ENCODE measurements at places on chromosomes 7 and 10.

GRCh38 chr10:123301077-123301857 is 147.1 kb downstream of the BUB3 start:
- no peak for DNase-seq

DNA sequence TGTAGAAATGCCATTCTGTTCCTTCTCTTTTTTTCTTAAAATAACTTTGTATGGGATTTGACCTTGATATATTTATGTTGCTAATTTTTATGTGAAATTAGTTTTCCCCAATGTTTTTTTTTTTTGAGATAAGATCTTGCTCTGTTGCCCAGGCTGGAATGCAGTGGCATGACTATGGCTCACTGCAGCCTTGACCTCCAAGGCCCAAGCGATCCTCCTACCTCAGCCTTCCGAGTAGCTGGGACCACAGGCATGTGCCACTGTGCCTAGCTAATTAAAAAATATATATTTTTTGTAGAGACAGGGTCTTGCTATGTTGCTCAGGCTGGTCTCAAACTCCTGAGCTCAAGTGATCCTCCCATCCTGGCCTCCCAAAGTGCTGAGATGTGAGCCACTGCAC is 16.0 kb downstream of the VPS26A start:
- DNase-seq = no peak

DNA sequence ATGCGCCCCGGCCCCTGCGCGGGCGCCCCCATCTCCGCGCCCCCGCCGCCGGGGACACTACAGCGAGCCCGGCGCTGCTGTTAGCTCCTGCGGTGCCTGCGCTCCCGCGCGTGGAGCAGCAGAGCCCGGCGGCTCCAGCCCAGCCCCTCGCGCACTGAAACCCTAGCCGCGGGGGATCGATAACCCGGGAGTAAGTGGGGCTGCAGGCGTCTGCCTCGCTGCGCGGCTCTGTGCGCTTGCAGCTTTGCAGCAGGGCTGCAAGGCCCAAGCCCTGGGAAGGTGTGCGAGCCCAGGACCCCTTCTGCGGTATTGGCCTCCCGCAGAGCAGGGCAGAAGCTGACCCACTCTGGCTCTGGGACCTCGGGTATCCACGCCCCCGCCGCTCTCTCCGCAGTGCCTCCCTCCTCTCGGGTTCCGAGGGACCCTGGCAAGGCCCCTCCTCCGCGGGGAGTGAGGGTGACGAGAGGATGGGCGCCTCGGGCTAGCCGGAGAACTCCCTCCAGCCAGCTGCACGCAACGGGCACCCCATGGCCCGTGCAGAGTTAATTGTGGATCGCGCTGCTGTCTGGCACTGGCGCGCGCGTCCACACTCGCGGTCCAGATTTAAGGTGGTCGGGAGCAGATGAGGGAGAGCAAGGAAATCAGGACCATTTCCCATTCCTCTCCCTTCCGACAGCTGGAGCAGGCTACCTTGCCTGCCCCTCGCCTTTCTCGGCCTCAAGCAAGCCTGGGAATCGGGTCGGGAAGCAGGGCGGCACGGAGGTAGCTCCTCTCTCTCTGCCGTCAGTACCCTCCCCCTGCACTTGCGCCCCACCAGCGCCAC is 2.1 kb downstream of the SHH start:
- no peak for DNase-seq

DNA sequence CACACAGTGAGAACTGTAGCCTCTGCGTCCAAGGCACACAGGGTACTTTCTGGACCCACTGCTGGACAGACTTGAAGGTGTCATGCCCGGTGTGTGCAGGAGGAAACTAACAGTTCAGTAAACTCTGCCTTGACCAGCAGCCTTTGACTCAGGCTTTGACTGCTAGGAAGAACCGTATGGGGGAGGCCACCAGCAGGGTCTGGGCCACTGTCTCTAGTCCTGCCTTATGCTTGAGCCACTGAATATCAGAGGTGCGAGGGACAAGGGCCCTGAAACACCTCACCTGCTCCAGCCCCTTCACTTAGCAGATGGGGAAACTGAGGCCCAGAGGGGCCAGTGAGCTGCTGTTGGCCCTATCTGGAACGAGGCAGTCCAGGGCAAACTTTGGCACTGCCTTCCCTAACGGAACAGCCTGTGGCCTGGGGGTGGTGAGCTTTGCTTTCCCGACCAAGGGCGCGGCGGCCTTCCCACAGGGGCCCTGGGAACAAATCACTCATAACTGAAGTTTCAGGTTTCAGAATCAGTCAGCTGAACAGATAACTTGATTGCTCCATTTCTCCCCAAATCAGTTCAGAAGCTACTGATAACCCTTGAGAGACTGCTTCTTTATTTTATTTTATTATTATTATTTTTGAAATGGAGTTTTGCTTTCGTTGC is 130.0 kb downstream of the FAM53B start:
- DNase-seq = no peak

GRCh38 chr10:133307776-133308420 is 774 bp downstream of the TUBGCP2 start:
- peak; percentile 45 for DNase-seq

DNA sequence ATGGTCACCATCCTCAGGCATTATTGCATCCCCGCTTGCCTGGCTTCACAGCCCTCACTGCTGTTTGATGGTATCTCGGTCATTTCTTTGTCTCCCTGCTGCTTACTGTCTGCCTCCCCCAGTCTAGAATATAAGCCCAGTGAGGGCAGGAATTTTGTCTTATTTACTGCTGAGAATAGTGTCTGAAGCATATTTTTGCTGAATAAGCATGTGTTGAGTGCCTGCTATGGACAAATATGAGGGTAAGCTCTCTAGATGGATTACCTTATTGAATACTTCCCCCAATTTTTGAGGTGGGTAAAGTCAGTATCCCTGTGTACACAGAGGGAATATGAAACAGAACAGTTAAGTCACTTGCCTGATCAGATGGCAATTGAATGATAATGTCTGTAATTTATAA is 36.5 kb upstream of the CABCOCO1 start:
- no peak for DNase-seq

DNA sequence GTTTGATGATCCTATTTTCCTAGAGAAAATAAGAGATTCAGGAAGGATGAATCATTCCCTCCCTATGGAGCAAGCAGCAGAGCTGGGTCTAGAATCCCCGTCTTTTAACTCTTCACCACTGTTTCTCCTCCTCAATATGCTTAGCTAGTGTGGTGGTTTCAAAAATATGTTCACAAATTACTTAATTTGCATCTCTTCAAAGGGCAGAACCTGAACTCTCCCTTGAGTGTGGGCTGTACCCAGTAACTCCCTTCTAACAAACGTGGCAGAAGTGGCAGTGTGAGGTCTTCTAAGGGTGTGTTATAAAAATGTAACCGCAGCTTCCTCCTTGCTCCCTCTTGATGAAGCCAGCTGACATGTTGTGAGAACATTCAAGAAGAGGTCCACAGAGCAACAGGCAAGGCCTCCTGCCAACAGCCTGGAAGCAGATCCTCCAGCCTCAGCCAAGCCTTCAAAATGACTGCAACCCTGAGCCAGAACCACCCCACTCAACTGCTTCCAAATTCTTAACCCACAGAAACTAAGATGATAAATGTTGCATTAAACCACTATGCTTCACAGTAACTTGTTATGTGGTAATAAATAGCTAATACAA is 36.6 kb downstream of the SRPK2 start:
- DNase-seq = no peak

GRCh38 chr7:15303357-15303756 is 258.5 kb downstream of the AGMO start:
- DNase-seq = no peak

GRCh38 chr7:44615149-44615611 is 8.8 kb downstream of the OGDH start:
- DNase-seq = no peak

GRCh38 chr10:73456187-73456890 is 23.0 kb upstream of the MSS51 start:
- DNase-seq = no peak

- DNase-seq = no peak
These were observed 486.7 kb downstream of the SDK1 start for GRCh38 chr7:3787717-3788264.

GRCh38 chr10:92957223-92958010 is 103.2 kb upstream of the CYP26C1 start:
- DNase-seq = no peak

GRCh38 chr7:24718977-24719491 is 38.2 kb downstream of the GSDME start:
- DNase-seq = no peak

DNA sequence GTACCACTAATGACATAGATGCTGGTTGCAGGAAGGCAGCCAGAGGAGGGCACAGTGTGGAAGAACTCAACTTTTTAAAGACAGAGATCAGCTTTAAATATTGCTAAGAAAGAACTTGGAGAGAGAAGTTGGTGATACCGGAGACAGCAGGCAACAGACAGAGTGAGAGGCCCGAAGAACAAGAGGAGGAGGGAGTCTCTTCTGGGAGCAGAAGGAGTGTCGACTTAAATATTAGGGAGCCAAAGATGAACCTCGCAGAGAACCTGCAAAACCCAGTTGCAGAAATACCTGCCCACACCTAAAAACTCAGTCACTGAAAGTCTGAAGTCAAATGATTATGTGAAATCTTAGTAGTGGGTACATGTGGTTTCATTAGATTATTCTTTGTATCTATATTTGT is 3.4 kb upstream of the WDR86 start:
- DNase-seq = no peak

GRCh38 chr10:69745698-69746097 is 56.0 kb upstream of the COL13A1 start:
- DNase-seq = no peak

DNA sequence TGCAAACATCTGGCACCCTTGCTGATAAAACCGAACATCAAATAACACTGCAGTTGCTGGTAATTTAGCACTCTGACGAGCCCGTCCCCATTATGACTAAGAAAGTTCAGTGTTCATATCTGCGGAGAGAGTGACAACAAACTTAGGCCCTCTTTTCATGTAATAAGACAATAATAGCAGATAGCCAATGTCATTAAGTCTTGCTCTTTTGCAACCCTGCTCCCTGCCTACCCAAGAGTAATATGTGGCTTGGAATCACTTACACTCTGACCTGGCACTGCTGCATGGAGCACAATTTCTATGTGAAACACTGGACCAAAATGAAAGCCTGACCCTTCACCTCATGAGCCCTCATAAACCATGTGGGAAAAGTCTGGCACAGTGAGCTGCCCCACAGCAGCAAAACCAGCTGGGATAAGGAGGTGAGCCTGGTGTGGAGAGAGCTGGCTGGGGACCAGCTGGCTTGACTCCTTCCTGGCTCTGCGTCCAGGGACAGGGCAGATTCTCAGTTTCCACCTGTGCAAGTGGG is 86.5 kb downstream of the HIPK2 start:
- DNase-seq = no peak

DNA sequence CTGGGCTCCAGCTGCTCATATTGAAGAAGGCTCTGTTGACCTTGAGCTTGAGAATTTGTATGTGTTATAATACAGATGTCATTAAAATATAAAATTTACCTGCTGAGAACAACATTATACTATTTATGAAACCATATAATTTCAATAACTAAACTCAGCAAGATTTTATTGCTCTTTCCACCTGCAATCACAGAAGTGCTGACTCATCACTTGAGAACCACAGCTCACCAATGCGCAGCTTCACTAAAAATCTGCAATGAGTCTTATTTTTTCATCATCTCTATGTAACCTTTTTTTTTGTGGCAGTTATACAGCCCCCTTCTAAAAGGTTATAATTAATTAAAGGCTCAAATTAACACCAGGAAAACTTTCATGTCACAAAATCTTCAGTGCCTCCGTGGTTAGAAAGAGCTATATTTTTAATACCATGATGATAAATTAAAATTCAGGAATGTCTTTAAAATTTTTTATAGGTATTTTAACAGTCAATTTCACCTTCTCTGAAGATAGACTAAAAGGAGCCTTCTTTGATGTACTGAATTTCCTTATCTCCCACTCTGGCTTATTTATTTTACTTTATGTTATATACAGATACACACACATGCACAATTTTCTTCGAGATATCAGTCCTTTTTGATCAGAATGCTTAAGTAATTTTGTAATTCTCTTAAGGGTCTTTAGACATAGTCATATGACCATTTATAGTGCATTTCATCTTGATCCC is 102.7 kb downstream of the EVX1 start:
- no peak for DNase-seq

DNA sequence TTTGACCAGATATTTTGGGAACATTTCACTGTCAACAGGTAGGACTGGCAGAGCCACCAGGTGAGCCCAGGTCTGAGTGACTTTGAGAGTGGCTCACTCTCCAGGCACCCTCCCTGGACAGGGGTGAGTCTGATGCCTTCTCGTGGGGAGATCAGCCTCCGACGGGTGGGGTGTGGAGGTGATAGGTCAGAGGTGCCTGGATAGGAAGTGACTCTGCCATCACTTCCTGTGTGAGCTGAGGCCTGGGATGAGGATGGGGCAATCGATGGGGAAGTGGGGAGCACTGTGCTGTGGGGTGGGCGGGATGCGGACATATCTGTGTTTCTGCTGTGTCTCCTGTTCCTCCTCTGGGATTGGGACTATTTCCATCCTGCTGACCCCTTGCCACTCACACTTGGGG is 34.6 kb downstream of the IFT22 start:
- DNase-seq = no peak

- DNase-seq = no peak
These were observed 145.7 kb downstream of the REEP3 start for GRCh38 chr10:63666836-63667383.

- DNase-seq = no peak
These were observed 40.2 kb upstream of the IFRD1 start for GRCh38 chr7:112410092-112410491.

- no peak for DNase-seq
These were observed 1118.0 kb upstream of the C7orf33 start for GRCh38 chr7:147472556-147472955.

DNA sequence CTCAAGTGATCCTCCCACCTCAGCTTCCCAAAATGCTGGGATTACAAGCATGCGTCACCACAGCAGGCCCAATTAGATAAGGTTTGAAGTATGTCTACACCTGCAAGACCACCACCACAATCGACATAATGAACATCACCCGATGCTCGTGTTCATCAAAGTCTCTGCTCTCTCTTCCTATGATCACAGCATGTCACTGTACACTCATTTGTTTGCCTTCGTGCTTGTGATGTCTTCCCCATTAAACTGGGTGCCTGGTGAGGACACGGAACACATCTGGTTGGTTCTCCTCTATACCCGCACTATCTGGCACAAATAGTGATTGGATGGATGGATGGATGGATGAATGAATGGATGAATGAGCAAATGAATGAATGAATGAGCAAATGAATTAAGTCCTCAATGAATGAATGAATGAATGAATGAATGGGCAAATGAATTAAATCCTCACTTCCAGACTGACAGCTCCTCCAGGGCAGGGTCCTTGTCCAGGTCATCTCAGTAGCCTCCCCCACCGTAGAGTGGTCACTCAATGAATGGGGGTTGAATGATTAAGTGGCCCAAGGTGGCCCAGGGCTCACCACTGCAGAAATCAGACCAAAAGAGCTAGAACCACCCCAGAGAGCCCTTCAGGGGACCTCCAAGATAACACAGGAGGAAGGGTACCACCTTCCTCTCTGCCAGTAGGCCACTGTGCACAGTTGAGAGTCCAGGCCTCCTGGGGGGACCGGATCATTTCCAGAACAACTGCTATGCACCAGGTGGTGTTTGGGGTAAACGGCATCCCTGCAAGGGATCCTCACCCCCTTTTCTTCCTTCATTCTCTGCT is 101.9 kb upstream of the TNRC18 start:
- DNase-seq = no peak

- no peak for DNase-seq
These were observed 92.2 kb downstream of the AVL9 start for GRCh38 chr7:32587411-32587948.
